EH (cell line): ENCODE measurements at places on chromosomes 2 and 18.

DNA sequence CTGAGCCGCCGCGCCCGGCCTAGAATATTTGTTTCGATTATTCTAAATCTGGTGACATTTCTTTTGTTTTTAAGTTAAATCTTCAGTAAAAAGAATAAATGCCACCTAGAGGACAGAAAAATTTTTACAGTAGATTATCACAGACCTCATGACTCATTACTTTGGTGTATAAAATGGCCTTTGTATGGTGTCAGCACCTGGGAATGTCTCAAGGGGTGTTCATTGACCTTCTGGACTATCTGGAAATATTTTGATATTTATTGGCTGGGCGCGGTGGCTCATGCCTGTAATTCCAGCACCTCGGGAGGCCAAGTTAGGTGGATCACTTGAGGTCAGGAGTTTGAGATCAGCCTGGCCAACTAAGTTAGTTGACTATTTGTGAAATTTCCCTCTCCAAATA, 30.3 kb upstream of the SLC30A6 start:
- DNase-seq = peak; percentile 84

- DNase-seq = no peak
These were observed 32.4 kb upstream of the EPG5 start for GRCh38 chr18:45999536-45999935.

DNA sequence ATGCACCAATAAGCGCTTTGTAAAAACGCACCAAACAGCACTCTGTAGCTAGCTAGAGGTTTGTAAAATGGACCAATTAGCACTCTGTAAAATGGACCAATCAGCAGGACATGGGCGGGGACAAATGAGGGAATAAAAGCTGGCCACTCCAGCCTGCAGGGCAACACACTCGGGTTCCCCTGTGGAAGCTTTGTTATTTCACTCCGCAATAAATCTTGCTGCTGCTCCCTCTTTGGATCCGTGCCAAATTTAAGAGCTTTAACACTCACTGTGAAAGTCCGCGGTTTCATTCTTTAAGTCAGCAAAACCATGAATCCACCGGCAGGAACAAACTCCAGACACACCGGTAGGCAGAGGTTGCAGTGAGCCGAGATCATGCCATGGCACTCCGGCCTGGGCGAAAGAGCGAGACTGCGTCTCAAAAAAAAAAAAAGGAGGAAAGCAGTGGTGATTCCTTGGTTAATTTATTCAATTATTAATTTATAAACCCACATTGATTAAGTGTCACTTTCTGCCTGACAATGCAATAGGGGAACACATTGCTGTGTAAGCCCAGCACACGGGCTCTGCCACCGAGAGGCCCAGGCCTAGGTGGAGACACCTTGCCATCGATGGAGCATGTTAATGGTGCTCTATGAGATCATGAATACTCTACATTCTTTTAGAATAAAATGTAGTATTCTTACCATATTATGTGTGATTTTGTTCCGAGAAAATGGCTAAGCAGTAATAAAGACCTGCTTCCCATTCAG, 687.6 kb upstream of the HS6ST1 start:
- no peak for DNase-seq

- no peak for DNase-seq
These were observed 92.2 kb downstream of the SMC6 start for GRCh38 chr2:17661460-17661859.

GRCh38 chr2:240060977-240061591, 7.8 kb upstream of the OR6B3 start:
- DNase-seq = peak; percentile 64

- peak; percentile 89 for DNase-seq
These were observed 10.9 kb downstream of the TMEM87B start for GRCh38 chr2:112065966-112066365.
